Iris pigment epithelial cell (primary cell): ENCODE measurements at places on chromosomes 16 and 17.

DNA sequence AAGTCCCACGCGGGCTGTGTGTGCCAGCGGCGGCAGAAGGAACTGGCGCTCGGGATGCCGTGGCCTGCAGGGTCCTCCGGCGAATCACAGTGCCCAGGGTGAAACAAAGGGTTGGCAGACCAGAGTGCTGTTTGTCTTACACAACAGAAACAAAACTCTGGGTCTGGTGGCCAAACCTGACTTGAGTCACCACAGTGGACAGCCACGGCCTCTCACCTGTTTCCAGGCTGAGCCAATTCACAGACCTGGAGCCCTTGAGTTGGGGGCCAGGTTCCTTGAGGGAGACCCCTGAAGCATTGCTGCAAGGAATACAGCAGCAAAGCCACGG, 2.1 kb upstream of the CHMP6 start:
- DNase-seq, result no peak

- peak; percentile 98 for DNase-seq
Observed at GRCh38 chr16:15672514-15673167, 22.6 kb downstream of the NDE1 start.

GRCh38 chr17:31293581-31293980, 3.5 kb downstream of the OMG start:
- no peak for DNase-seq

GRCh38 chr16:89176147-89176690, 4.7 kb downstream of the CDH15 start:
- DNase-seq, result no peak
